Karpas-422 (cell line): ENCODE measurements at places on chromosomes 5 and 9. TPM values are rescaled to one million over a fixed set of nuclear protein-coding genes. Genes with fewer than 3 reads are reported as not detected.
A peak's percentile ranks its signal among the peaks of the same experiment; 100 is the strongest.

BTNL8 gene
- not detected in 2 replicates for total RNA-seq

GRCh38 chr5:57034201-57034916 lies 82.4 kb upstream of the MIER3 start:
- no peak for DNase-seq

PPP3R2 gene
- not detected in 2 replicates for total RNA-seq

DNA sequence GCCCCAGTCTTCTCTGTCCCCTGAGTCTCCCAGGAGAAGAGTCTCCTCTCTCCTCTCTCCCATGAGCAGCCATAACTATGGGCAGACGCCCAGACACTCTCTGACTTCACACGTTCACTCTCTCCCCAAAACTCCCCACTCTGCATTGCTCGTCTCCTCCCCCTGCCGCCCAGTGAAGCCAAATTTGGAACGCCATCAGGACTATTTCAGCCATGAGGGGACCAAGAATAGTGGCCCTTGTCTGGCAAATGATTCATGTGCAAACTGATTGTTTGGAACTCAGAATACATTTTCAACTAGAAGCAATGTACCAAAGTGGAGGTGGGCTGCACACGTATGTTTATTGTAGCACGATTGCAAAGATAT lies 20.9 kb downstream of the CMBL start:
- DNase-seq: peak; percentile 17

GRCh38 chr9:106393226-106393625 lies 469.7 kb upstream of the ZNF462 start:
- no peak for DNase-seq

PCSK1 gene
- not detected in 2 replicates for total RNA-seq

- no peak for DNase-seq
These were observed 79.1 kb upstream of the CPEB4 start for GRCh38 chr5:173809014-173809413.

IFNK gene
- total RNA-seq: not detected in 2 replicates

DNA sequence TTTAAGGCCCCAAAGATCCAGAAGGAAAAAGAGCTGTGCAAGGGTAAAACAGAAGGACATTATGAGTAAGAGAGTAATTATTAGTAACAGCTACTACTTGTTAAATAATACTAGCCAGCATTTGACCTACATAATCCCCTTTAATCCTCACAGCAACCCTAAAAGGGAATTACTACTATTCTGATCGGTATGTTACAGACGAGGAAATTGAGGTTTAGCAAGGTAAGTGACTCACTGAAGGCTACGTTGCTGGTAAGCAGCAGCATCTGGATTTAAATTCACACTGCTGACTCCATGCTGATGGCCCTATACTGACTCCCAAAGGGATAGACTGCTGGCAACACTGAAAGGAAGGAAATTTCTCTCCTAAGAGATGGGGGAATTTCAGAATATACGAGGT lies 3.7 kb upstream of the FSD1L start:
- no peak for DNase-seq

- DNase-seq: no peak
These were observed 180.4 kb upstream of the DAB2 start for GRCh38 chr5:39605145-39605544.

DNA sequence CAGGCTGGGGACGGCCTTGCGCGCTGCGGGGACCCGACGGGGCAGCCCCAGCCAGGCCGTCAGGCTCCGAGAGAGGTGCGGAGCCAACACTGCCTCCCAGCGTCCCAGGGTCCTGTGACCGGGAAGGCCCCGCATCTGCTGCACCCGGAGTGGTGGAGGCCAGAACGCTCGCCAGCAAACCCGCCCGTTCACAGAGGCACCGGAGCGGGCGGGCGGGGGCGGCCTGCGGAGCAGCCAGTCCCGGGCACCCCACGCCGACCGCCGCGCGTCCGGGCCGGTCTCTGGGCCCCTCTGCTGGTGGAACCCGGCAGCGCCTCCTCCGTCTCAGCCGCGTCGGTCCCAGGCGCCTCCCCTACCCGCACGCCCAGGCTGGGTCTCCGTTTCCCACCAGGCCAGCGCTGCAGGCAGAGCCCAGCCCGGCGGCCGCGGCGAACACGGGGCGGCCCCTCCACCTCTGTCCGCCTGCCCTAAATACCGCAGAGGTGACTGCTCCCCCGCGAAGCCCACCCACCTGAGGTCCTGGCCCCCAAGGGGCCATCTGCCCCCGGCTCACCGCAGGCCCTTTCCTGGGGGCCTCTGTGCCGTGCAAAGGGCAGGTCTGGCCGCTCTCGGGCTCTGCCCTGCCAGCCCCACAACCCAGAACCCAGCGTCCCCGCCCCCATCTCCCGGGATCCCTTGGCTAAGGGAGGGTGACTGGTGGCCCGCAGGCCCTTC lies 15.9 kb downstream of the EXD3 start:
- DNase-seq: no peak

ECPAS gene
- 62.8 and 142 TPM in 2 replicates for total RNA-seq

DNA sequence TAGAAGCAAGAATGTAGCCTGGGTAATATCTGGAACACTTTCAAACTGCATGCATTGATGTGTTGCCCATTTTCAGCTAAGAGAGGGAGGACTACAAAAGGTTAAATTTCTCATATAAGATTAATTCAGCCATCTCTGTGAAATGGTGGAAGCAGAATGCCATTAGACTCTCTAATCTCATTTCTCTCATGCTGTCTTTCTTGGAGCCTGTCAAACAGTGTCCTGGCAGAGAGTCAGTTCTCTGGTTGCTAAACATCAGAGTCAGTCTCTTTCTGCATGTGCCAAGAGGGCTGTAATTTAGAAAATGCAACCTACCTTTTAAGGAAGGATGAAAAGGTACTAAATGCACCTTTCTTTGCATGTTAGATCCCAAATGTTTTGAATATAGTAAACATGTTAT lies 910 bp upstream of the GARNL3 start:
- no peak for DNase-seq

NOP16 gene
- 19.8 and 57.5 TPM in 2 replicates for total RNA-seq

NR6A1 gene
- 3.1 and 3.2 TPM in 2 replicates for total RNA-seq
